Fibroblast of the aortic adventitia (primary cell): ENCODE measurements at places on chromosomes 2 and 18. TPM values are rescaled to one million over a fixed set of nuclear protein-coding genes. Genes with fewer than 3 reads are reported as not detected.

GRCh38 chr2:113167962-113168340, 5.8 kb upstream of the PSD4 start:
- DNase-seq: no peak

DNA sequence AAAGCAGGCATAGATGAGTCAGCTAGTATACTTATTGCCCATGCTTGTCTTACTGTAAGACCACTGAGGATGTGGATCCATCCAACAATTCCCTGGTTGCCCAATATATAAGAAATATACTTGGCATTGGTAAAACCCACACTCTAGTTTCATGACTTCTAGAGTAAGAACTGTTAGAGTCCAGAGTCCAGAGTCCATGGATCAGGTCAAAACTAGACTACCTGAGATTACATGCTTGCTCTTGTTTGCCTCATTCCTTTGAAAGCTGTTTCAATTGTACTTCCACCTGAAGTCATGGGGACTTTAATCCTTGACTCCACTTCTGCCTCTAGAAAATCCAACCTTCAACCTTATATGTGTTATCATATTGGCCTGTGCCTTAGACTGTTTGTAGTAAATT, 707.6 kb upstream of the FAM98A start:
- no peak for DNase-seq

DNA sequence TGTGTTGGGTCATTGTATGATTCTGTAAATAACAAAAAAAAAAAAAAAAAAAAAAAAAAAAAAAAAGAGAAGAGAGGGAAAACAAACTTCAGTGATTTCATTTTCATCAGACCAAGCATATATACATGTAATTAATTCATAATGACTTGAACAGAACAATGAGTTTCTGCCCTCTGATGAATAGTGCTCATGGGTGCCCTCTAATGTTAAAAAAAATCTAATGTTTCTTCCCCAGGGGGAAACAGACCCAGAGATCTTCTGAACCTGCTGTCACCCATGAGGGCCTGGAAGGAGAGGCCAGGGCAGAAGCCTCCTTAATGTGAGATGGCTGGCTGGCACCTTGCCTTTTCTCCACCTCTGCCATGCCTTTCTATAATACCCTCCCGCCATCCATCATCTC, 289.2 kb downstream of the ZNF521 start:
- no peak for DNase-seq

DNA sequence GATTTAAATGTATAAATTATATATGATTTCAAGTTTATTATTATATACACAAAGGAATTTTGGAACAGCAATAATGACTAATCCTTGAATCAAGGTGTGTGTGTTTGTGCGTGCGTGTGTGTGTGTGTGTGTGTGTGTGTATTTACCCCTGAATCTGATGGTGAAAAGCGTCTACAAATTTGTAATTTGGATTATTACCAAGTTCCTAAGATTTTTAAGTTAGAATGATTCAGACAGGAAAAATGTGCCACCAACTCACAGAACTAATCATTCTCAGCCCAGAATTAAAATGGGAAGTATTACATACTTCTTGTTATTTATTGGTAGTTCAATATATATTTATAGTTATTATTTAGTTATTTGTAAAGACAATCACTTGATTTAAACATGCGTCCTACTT, 12.3 kb downstream of the CALCRL start:
- no peak for DNase-seq

COBLL1 gene
- 18.4 and 25.3 TPM in 2 replicates for total RNA-seq

DNAH7 gene
- total RNA-seq: 2.6 and 2.7 TPM in 2 replicates
